Activated naive CD4-positive, alpha-beta T cell treated with anti-CD3 and anti-CD28 coated beads for 36 hours (primary cell): ENCODE measurements at places on chromosomes 13 and 19. TPM values are rescaled to one million over a fixed set of nuclear protein-coding genes. Genes with fewer than 3 reads are reported as not detected.

The ZFP28 gene
- total RNA-seq: 2.4 TPM

The COL4A1 gene
- not detected for total RNA-seq

The EVI5L gene
- total RNA-seq: 5.2 TPM

The PEX11G gene
- 1.1 TPM for total RNA-seq

The KIRREL2 gene
- 1.0 TPM for total RNA-seq

The IZUMO2 gene
- total RNA-seq: not detected

The ADGRE3 gene
- not detected for total RNA-seq

The TMEM150B gene
- not detected for total RNA-seq

DNA sequence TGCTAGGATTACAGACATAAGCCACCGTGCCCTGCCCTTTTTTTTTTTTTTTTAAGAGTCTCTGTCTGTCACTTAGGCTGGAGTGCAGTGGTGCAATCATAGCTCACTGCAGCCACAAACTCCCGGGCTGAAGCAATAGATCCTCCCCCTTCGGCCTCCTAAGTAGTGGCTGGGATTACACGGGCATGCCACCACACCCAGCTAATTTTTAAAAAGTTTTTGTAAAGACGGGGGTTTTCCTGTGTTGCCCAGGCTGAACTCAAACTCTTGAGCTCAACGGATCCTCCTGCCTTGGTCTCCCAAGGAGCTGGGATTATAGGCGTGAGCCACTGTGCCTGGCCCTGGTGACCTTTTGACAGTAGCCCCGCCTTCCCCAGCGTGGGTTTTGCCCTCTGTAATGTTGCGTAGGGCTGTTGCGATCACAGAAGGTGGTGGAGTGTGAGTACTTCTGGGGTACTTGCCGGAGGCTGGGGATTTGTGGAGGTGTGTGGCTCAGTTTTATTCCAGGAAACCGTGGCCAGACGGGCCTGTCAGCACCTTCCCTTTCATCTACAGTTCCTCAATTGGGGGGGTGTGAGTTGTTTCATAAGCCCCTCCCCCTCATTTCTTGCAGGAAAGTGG lies 11.6 kb upstream of the RETN start:
- peak; percentile 59 for DNase-seq

GRCh38 chr13:50228527-50228926 lies 213.3 kb downstream of the KCNRG start:
- DNase-seq: no peak

- no peak for DNase-seq
Measured at GRCh38 chr13:49649244-49649962, 21.1 kb downstream of the ARL11 start.

DNA sequence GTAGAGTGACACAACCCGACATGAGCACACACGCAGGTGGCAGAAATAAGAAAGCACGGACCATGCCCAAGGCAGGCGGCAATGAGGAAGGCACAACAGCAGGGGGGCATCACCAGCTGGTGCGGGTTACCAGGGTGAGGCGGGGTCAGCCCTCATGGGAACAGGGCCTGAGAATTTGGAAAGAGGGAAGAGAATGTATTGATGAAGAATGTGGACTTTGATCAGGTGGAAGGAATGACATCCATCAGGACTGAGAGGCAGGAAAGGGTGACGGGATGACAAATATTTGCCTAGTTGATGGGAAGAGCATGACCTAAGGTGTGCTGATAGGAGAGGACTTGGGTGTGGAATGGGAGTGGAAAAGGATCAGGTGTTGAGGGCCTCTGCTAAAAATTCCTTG lies 177.5 kb downstream of the ABCC4 start:
- DNase-seq: no peak

- no peak for DNase-seq
Measured at GRCh38 chr13:59356607-59357006, 807.1 kb downstream of the DIAPH3 start.

GRCh38 chr13:42271337-42272114 lies 426 bp upstream of the AKAP11 start:
- peak; percentile 95 for DNase-seq

DNA sequence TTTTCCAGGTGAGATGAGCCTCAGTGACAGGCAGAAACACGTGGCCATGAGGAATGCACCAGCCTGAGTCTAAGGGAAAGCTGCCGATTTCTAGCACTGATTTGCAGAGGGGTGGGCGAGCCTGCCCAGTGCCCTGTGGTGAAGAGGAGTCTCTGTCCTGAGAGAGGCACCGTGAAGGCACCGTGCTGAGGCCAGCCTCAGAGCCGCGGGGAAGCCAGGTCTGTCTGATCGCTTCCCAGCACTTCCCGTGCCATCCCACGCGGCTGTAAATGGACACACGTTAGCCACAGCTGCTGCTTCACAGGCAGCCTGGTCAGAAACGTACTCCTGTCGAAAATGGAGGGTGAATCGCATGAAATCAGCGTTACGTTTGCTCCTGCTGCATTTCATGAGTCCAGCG lies 79.8 kb downstream of the ATP11A start:
- no peak for DNase-seq

DNA sequence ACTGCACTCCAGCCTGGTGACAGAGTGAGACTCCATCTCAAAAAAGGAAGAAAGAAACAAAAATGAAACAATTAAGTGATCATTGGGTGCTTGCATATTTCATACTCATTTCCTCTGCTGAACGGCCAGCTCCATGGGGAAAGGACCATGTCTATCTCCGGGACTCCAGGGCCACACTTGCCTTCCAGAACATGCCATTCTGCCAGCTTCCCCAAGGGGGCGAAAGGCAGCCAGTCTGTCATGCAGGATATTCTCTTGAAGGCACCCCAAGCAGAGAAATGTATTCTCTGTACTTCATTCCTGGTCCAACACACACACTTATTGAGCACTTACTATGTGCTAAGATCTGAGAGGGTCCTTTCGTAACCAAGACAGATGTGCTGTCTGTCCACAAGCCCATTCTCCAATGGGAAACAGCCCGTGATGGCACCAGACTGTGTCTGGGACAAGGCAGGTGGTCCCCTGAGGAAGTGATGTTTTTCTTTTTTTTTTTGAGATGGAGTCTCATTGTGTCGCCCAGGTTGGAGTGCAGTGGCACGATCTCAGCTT lies 10.2 kb upstream of the CARM1 start:
- DNase-seq: peak; percentile 51

GRCh38 chr13:46267166-46267565 lies 55.4 kb downstream of the LRRC63 start:
- DNase-seq: no peak

- DNase-seq: no peak
Measured at GRCh38 chr13:109883181-109884180, 97.1 kb upstream of the IRS2 start.

GRCh38 chr13:45989607-45990006 lies 62.9 kb downstream of the ZC3H13 start:
- no peak for DNase-seq

DNA sequence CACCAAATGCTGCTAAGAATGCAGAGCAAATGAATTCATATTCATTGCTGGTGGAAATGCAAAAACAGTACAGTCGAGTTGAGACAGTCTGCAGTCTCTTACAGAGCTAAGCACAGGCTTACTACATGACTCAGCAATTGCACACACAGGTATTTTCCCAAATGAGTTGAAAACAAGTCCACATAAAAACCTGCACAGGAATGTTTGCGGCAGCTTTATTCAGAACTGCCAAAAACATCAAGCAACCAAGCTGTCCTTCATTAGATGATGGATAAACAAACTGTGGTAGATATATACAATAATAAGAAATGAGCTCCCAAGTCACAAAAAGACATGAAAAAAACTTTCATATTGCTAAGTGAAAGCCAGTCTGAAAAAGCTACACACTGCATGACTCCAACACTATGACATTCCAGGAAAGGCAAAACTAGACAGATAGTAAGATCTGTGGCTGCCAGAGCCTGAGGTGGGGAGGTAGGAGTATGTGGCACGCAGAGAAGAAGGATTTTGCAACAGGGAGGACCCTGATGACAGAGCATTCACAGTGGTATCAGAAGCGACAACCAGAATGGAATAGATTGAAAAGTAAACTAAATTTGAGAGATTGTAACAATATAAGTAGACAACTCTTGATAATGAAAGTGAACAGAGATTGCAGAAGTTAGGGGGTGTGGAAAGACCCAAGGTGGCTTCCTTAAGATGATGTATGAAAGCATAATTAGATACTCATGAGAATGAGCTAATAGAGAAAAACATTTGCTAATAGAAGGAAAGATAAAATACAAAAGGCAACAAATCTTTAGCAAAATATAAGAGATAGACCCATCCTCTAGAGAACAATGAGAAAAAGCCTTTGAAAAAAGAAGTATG lies 52.7 kb downstream of the TSC22D1 start:
- DNase-seq: peak; percentile 7
